ENCODE measurements at places on chromosomes 7 and 10.

DNA sequence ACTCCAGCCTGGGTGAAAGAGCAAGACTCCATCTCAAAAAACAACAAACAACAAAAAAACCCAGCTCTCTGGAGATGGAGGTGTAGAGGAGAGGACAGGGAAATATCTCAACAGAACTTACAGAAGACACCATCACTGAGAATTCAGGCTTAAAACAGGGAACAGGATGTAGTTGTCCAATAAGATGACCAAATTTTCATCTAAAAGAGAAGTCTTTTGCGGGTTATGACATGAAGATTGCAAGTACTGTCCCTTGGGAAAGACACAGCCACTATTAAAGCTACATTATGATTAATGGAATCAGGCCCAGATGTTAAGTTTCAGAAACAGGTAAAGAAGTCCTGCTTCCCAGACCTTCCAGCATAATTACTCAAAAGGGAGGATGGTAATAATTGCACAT is 235.2 kb upstream of the NRP1 start:
- DNase-seq, result no peak

DNA sequence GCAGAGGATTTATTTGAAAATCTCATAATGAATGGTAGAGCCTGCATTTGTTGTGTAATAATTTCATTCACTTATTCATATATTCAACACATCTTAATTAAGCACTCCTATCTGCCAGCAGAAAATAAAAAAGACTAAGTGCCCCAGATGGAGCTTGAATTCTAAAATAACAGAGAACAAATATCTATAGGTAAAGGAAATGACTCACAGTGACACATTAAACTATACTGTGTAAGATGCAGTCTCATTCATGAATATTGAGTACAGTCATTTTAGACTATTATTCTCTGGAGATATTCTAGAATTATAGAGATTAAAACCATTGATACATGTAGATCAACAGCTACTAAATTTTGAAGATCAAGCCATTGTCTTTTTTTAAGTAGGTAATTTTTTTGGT is 72.1 kb downstream of the PTPRZ1 start:
- DNase-seq, result no peak

GRCh38 chr7:102413091-102413490 is 16.9 kb downstream of the PRKRIP1 start:
- DNase-seq, result no peak

DNA sequence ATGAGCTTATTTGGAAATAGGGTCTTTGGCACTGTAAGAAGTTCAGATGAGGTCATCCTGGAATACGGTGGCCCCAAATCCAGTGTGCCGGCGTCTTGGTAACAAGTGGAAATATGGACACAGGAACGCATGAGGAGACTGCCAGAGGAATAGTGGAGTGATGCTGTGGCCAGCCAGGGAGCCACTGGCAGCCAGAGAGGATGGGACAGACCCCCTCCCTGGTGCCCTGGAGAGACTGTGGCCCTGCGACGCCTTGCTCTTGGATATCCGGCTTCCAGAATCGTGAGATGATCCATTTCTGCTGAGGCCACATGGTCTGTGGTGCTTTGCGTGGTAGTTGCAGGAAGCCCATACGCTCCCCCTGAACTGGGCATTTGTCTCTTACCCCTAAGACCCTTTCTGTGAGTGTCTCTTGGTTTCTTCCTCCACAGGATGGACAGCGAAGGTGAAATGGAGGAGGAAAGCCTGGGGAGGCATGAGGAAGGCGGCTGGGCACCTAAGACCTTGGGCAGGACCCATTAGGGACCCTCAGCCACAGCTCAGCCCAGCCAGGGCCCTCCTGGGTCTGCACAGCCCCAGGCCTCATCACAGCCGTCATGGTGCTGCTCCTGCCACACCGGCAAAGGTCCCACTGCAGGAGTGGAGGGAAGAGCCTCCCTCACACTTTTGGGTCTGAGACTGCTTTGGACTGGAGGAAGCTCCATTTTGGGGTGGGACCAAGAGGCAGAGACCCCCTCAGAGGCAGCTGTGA is 53.6 kb downstream of the INSIG1 start:
- DNase-seq, result no peak

DNA sequence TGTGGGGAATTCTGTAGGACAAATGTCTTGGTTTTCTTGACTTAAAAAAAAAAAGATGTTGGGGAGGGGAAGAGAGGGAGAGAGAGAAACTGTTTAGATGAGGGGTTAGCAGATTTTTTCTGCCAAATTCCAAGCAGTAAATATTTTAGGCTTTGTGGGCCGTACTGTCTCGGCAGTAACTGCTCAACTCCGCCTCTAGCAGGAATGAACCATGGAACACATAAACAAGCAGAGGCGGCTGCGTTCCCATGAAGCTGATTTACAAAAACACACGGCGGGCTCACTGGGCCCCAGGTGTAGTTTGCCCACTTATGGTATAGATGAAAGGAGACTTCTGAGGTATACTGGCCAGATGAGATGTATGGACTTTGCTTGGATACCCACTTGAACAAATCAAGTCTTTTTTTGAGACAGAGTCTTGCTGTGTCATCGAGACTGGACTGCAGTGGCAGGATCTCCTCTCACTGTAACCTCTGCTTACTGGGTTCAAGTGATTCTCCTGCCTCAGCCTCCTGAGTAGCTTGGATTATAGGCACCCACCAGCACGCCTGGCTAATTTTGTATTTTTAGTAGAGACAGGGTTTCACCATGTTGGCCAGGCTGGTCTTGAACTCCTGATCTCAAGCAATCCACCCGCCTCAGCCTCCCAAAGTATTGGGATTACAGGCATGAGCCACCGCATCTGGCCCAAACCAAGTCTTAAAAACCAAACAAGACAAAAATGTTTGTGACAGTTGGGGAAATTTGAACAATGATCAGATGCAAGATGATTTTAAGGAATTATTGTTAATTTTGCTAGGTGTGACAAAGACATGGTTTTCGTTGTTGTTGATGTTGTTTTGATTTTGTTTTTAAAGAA is 9.7 kb upstream of the ADAMTS14 start:
- DNase-seq, result no peak

DNA sequence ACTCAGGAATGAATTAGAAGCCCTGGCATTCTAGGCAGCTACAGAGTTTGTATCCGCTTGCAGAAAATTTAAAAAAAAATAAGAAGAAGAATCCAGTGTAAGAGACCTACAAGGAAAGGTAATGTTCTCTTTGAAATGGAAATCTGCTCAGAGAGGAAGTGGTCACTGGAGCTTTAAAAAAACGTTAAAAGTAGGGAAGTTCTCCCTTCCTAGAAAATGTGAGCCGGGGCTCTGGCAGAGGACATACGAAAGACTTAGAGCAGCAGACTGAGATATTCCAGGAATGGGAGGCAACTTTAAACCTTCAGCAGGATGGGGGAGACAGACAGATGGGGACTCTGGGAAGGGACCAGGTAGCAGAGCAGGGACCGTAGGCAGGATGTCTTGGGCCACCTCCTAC is 149.4 kb upstream of the NPS start:
- no peak for DNase-seq

GRCh38 chr10:132974249-132974796 is 32.0 kb upstream of the CFAP46 start:
- DNase-seq, result peak; percentile 29

GRCh38 chr10:10434312-10434711 is 583.4 kb upstream of the CELF2 start:
- DNase-seq, result no peak

DNA sequence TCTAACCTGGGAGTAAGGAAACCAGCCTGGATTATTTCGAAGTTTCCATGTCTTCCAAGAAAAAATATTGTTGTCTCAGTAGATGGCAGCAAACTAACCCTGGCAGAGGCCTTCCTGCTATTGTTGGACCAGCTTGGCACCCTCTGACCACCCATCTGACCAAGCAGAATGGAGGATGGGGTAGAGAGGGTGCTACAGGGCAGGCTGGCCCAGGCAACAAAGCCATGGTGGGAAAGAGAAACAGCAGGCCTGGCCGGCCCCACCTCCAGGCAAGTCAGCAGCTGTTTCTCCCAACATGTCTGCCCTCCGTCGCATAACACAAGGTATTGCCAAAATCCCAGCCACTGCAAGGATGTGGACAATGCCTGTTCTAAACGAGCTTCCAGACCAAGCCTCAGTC is 95.0 kb downstream of the FAM53B start:
- peak; percentile 65 for DNase-seq

DNA sequence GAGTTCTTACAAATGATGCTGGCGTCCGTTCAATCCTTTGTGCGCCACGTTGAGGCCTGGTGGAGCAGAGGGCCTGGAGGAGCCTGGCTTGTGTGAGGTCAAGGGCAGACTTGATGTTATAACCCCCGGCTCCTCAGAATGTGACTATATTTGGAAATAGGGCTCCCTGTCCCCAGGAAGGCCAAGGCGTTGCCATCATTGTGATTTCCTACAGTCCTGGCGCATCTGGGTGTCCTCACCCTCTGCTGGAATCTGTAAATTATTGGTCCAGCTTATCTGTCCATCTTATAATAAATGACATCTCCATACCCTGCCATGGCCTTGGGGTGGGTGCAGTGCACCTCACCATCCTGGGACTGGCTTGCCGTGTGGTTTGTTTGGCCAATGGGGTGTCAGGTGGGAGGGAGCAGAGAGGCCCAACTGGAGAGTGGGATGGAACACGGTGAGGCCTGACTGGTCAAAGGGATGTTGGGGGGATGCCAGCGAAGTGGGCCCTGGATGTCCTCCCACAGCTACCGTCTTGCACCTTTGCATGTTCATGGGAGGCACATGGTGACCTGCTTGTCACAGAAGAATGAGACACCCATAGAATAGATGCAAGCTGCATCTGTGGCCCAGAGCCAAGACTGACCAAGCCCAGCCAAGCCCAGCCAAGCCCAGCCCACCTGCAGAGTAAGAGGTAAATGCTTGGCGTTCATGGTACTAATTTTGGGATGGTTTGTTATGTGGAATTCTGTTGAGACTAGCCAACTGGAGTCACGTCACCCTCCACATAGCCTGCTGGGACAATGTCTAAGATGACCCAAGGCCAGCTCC is 11.1 kb upstream of the LRRC27 start:
- no peak for DNase-seq

GRCh38 chr10:130807096-130807495 is 504.4 kb downstream of the TCERG1L start:
- DNase-seq, result no peak

GRCh38 chr10:10758306-10758705 is 259.4 kb upstream of the CELF2 start:
- no peak for DNase-seq

DNA sequence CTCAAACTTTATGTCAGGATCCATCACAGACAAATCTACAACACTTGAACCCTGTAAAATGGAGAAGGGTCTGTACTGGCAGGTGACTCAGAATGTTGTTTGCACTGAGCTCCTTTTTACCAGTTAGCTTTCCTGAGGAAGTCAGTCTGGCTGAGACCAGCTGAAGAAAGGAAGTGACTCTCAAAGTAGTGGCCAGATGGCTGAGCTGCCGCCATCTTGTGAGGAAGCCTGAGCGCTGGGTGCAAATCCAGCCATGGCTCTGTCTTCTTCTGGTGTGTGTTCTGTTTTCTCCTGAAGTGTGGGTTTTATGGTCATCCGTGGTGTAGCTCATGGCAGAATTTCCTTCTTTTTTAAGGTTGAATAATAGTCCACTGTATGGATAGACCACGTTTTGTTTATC is 25.5 kb upstream of the ECHDC3 start:
- DNase-seq, result no peak

GRCh38 chr7:35802102-35802466 is 1.2 kb downstream of the SEPTIN7 start:
- no peak for DNase-seq

DNA sequence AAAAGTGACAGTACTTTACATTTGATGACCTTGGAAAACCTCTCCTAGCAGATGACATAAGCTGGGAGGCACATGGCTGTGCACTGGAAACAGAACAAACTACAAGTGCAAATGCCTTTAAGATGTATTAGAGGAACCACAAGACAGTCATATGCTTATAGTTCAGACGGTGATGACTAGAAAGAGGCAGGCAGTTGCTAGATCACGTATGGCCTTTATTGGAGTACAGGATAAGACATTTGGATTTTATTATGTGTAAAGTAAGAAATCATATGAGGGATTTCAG is 290.0 kb downstream of the SORCS1 start:
- DNase-seq, result no peak

- no peak for DNase-seq
These were observed 38.0 kb downstream of the MEOX2 start for GRCh38 chr7:15648461-15648961.

DNA sequence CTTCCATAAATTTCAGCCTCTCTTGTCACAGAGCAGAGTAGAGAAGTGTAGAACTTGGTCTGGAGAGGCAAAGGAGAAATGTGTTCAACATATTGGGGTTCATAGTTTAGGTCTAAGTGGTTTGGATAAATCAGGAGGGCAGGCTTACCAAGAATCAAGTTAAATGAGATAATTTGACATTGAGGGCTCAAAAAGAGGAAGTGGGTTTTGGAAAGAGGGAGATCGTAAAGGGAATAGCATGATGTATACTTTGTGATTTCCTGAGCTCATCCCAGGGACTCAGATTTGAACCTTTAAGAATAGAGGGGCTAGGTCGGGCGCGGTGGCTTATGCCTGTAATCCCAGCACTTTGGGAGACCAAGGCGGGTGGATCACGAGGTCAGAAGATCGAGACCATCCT is 34.7 kb upstream of the NPY start:
- no peak for DNase-seq

- peak; percentile 87 for DNase-seq
These were observed at the start of gene IGF2BP3 for GRCh38 chr7:23470330-23471105. IGF2BP3 (minus strand) TSS chr7:23470491; CDS start chr7:23470110, 381 bp downstream.

DNA sequence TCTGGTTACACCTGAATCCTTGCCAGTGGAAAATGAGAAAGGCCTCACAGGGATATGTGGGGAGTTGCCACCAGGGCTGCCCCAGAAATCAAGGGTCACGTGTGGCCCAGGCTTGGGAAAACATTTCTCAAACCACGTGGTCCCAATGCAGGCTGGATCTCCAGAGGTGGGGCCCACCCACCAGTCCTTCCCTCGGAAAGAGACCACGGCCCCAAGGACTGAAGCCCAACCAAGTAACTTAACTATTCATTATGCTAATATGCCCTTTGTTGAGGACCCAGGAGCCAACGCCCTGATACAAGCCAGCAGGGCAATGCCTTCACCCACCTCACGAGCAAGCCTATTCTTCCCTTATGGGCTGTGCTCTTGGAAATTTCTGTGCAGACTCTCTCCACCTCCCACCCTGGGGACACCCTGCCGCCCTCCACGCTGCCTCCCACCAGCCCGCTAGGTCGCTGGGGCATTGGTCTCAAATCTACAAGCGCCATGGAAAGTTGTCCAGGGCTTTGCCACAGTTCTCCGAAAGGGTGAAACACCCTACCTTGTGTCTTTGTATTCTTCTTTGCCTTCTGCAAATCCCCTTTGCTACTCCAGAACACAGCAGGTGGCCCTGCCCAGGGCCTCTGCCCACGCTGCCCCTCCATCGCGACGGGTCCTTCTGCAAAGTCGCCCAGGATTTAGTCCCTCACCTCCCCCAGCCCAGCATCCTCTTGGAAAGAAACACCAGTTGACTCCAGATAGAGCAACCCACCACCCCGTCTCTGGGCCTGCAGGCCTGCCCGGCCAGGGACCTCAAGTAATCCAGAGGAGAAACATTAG is 8.8 kb downstream of the TNS3 start:
- no peak for DNase-seq

All from SK-N-SH (cell line).